Activated CD4-positive, alpha-beta T cell treated with anti-CD3 and anti-CD28 coated beads, Interleukin-2, Interleukin-4, amounts not matched to agents 100 ng/mL and 50 ng/mL, durations not matched to agents 16 hours and 8 hours (primary cell): ENCODE measurements at places on chromosomes 11 and 22.

GRCh38 chr22:50445880-50446707 is 28.7 kb downstream of the SBF1 start:
- no peak for DNase-seq

- no peak for DNase-seq
These were observed 1.4 kb upstream of the MUC2 start for GRCh38 chr11:1073261-1073724.

DNA sequence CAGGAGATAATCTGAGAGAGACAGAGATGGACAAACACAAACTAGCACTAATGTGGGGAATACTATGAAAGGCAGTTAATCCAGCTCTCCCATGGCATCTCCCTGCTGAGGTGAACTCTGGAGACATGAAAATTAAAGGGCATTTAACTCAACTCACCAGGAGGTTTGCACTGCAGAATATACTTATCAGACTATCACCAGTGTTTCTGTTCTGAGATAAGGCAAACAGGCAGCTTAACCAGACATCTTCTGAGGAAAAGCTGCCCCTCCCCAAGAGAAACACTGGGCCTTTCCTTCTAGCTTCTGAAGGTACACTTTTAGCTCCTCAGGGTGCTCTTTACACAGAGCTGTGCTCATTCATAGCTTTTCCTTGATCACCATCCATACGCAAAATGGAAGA is 85.5 kb downstream of the AMBRA1 start:
- no peak for DNase-seq

- DNase-seq = peak; percentile 76
These were observed 27.3 kb downstream of the ARHGEF17 start for GRCh38 chr11:73335204-73335923.

GRCh38 chr11:123122341-123122740 is 60.4 kb upstream of the HSPA8 start:
- DNase-seq = no peak

DNA sequence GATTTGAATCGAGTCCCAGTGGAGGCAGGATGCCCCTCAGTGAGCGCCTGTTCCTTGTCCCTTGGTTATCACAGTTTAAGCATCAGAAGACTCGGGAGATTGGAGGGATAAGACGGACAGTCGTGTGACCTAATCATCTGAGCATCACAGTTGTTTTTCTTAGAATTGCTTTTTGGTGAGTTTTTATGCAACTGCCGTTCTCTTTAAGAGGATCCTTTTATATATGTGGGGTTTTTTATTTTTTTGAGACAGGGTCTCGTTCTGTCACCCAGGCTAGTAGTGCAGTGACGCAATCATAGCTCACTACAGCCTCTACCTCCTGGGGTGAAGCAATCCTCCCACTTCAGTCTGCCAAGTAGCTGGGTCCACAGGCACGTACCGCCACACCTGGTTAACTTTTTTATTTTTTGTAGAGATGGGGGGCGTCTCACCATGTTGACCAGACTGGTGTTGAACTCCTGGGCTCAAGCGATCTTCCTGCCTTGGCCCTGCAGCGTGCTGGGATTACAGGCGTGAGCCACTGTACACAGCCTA is 16.5 kb downstream of the NUP50 start:
- DNase-seq = no peak

DNA sequence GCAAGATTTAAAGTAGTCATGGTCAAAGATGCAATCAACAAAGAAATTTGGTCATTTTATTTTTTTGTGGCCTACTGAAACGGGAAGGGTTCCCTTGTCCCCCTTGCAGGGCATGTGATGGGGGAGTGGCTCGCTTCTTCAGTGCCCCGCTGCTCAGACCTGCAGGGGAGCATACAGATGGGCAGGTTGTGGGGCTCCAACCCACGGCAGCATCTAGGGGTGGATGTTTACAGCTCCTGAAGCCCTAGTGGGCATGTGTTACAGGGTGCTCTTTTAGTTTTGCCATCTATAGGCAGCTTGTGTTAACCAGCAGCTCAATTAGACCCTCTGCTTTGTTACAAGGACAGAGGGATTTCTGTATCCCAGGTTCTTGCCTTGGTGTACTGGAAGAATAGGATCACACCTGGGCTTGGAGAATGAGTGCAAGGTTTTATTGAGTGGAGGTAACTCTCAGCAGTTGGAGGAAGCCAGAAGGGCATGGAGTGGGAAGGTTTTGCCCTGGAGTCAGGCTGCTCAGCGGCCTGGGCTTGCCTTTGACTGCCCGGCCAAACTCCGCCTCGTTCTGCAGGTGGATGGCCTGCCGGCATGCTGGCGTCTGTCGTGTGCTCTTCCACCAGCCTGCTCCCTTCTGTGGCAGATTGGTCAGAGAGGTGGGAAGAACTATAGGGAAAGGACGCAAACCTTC is 9.4 kb downstream of the GSTP1 start:
- no peak for DNase-seq

GRCh38 chr22:42074846-42075676 is 1.0 kb downstream of the PHETA2 start:
- no peak for DNase-seq

- DNase-seq = no peak
These were observed 128.1 kb downstream of the FANCF start for GRCh38 chr11:22497474-22497873.

DNA sequence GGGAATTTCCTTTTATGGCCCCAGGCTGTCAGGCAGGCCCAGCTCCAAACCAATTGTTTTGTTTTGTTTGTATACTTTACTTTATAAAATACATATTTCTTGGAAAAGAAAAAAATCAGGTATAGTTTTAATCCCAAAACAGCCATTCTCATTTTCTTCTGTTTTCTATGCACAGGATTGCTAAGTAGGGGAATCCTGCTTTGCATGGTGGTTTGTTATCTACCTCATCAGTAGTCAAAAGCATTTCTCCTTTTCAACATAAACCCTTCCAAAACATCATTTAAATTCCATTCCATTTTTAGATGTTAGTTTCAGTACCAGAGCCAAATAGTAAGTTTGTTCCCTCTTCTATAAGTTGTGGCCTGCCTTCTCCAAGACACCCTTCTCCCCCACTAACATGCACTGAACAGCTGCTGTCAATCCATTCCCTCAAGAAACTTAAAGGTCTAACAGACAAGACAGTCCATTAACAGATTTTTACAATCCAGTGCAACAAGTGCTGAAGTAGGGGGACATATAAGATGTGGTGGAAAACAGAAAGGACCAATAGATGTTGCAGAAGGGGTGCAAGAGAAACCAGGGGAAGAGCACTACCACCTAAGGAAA is 3.7 kb downstream of the ILK start:
- peak; percentile 25 for DNase-seq

GRCh38 chr22:32746732-32747131 is 54.8 kb upstream of the TIMP3 start:
- no peak for DNase-seq

- DNase-seq = no peak
These were observed 28.9 kb upstream of the RAB1B start for GRCh38 chr11:66239511-66239910.

DNA sequence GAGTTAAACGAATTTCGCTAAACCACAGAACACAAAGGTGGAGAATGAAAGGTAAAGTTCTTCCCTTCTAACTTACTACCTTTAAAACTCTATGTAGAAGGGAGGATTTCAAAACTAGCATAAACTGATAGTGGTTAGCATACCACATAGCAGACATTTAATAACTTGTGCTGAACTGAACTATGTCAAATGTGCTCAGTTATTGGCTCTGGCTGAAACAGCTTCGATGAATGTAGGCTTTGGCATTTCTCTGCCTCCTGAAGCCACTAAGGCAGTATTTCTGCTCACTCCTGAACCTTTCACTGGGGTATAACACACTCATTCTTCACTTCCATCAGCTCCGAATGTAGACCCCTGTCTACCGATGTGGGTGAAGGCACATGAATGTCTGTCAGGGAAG is 1188.1 kb downstream of the LRRC4C start:
- no peak for DNase-seq

GRCh38 chr22:11253000-11253511 is 4274.9 kb upstream of the OR11H1 start:
- DNase-seq = no peak

GRCh38 chr11:86182976-86183584 is 61.5 kb upstream of the EED start:
- peak; percentile 77 for DNase-seq

GRCh38 chr11:77522215-77522614 is 48.3 kb upstream of the PAK1 start:
- no peak for DNase-seq

GRCh38 chr22:40019100-40019499 is 24.3 kb downstream of the FAM83F start:
- DNase-seq = no peak

DNA sequence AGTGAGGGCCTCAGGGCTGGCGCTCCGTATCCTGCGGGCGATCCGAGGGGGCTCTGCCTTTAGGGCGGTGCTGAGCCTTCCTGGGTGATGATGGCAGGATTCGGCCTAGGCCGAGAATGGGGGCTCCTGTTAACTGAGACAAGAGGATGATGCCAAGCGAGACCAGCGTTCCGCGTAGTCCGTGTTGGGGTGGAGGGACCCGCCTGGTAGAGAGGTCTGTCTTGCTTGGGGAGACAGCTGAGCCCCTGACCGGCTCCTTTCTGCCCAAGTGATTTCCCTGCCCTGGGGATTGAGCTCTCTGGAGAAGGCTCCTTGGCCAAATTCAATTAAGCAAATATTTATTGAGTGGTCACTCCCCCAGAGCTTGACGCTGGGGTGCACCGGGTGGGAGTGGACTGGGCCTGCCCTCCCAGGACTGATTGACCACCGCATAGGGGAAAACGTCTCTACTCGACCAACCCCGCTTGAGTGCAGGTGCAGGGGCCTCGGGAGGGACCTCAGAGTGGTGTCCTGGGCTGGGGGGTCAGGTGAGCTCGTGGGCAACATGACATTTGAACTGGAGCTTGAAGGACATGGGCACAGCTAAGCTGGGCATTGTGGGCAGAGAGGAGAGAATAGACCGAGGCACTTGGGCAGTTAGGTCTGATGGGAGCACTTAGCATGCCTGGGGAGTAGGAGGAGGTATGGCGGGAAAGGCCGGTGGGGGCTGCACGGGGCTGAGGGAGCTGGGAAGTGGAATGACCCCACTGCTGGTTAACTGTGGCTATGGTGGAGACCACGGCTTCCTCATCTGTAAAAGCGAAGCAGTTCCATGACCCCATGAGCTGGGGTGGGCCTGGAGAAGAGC is 1.1 kb downstream of the GNAZ start:
- DNase-seq = no peak

GRCh38 chr11:126491092-126491491 is 135.6 kb downstream of the ST3GAL4 start:
- DNase-seq = no peak

DNA sequence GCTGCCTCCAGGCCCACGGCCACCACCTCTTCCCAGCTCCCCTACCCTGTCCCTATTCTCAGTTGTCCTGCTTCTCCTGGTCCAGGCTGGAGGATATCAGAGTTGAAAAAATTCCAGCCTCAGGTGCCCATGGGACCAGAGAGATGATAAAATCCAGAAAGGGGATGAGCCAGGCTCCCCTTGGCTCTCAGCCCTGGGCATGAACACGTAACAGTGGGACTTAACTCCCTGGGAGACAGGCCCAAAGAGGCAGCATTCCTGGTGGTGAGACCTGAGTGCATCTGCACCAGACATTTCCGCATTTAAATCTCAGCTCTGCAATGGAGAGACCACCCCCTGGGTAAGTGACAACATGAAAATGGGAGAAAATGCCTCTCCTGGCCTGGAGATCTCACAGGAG is 10.4 kb upstream of the SLC39A13 start:
- no peak for DNase-seq

- DNase-seq = no peak
These were observed 20.7 kb upstream of the RAB38 start for GRCh38 chr11:88195908-88196307.

GRCh38 chr11:81700076-81700475 is 1033.6 kb downstream of the FAM181B start:
- DNase-seq = no peak

DNA sequence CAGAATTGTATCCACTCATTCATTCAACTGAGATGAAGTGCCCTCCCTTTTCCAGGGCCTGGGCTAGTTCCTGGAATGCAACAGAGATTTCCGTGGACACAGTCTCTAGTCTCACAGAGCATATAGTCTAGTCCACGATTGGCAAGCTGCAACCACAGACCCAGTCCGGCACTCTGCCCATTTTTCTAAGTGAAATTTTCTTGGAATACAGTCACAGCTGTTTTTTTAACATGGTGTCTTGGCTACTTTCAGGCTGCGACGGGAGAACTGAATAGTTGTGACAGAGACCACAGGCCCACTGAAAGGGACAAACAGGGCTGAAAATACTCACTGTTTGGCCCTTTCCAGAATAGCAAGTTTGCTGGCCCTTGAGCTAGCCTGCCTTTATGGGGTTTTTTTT is 29.2 kb downstream of the ALG12 start:
- DNase-seq = no peak

DNA sequence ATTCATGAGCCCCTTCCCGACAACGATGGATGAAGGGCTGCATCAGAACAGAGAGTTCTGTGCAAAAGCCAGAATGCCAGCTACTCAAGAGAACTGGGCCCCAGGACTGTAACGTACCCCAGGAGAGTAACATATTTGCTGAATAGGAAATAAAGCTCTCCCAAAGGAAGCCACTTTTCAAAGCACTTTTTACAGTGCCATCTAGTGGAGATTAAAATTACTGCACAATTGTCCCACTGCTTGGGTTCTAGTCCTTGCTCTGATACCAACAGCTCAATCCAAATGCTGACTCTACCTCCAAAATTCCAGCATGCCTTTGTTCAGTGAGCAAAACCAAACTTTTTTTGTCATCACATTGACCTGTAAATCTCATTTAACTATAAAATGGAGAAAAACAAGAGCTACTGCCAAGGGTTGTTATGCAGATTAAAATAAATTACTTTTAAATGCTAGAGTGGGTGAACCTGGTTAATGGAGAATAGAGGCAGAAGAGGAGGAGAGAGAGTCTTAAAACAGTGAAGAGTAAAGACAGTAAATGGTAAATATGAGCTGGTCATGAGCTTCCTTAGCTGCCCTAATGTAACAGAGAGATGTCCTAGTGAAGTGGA is 87.6 kb upstream of the FSHB start:
- peak; percentile 54 for DNase-seq

DNA sequence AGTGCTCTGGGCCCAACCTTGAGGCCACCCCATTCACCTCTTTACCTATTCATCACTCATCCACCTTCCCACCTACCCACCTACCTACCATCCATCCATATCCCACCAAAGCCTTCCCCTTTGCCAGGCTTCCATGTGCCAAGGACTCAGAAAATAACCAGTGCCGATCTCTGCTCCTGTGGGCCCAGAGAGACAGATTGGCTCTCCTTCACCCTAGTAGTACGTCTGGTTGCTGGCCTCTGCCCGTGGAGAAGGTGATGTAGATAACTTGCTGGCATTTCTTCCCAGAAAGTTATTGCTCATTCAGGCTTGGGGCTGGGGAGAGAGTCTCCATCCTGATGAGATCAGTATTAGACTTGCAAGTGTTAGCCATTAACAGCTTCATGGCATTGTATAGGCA is 45.2 kb downstream of the NEU3 start:
- DNase-seq = no peak

DNA sequence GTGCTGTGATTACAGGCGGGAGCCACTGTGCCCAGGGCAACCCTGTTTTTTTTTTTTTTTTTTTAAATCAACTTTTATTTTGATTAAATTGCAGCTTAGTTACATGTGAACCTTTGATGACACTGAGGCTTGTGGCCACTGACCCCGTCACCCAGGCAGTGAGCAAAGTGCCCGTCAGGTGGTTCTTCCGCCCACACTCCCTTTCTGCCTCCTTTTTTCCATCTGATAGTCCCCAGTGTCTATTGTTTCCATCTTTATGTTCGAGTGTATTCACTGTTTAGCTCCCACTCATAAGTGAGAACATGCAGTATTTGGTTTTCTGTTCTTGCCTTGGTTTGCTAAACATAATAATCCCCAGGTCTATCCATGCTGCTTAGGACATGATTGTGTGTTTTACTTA is 110.9 kb upstream of the GRK3 start:
- no peak for DNase-seq

GRCh38 chr22:49582678-49583077 is 245.0 kb downstream of the BRD1 start:
- no peak for DNase-seq
